ENCODE measurements at places on chromosomes 5 and 9.

DNA sequence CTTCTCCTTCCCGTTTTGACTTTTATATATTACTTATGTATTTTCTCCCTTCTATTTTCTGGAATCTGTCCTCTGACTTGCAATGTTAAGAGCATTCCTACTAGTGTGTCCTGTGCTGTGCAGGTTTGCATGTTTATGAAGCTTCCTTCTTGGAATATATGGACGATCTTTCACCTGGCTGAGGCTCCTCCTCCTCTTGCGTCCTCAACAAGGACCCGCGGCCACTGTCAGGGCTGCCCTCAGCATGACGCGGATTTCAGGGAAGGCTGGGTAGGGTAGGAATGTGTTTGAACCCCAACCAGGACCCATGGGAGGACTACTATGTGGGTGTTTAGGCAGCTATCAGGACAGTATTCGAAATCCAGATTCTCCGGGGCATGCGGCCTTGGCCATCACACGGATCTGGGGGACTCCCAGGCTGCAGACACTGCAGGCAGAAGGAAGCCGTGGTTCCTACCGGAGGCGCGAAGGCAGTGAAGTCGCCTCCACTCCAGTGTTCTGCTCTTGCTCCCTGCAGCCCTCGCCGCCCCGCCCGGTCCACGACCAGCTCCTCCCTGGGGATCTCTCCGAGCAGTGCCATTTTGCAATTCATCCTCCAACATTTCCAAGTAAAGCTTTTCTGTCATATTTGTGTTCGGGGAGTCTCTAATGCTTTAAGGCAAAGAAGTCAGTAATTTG, 37.0 kb upstream of the OSMR start:
- no peaks in the 10 kb centered on the region for H3K27me3 ChIP-seq
- no peak overlapping the region for H3K4me3 ChIP-seq
- H3K36me3 ChIP-seq, result no peaks in the 10 kb centered on the region
- DNase-seq, result no peak

- H3K4me1 ChIP-seq, result no peaks in the 10 kb centered on the region
- H3K36me3 ChIP-seq, result no peaks in the 10 kb centered on the region
- H3K4me3 ChIP-seq, result no peak overlapping the region
- no peak overlapping the region for H3K27ac ChIP-seq
- no peaks in the 10 kb centered on the region for H3K27me3 ChIP-seq
Observed at GRCh38 chr9:18549772-18550171, 75.8 kb downstream of the ADAMTSL1 start.

DNA sequence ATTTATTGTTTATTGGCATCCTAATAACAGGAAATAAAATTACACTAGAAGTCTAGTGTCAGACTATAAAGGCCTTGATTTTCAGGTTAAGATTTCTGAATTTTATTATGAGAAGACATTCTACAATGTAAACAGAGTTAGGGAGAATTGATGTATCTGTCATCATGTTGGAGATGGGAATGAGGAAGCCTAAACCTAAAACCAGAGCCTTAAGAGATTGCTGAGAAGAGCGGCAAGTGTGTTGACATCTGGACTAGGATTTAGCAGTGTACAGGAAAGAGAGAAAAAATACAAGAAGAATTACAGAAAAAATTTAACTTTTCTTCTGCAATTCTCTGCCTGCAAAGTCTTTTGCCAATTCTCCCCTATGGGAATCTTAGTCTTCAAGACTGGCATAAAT, 525.5 kb downstream of the NR2F1-AS1 start:
- no peak for DNase-seq
- no peak overlapping the region for H3K27ac ChIP-seq
- H3K36me3 ChIP-seq, result no peaks in the 10 kb centered on the region
- H3K4me1 ChIP-seq, result no peaks in the 10 kb centered on the region
- H3K27me3 ChIP-seq, result no peaks in the 10 kb centered on the region

GRCh38 chr5:139709582-139710318, 61.6 kb downstream of the CXXC5 start:
- H3K27me3 ChIP-seq, result no peaks in the 10 kb centered on the region
- peak; percentile 20 for DNase-seq
- no peaks in the 10 kb centered on the region for H3K36me3 ChIP-seq
- peak overlapping the region; percentile 76 for H3K27ac ChIP-seq
- peak overlapping the region; percentile 22 for H3K4me3 ChIP-seq
- H3K4me1 ChIP-seq, result peaks cover 32% of the 10 kb centered on the region

GRCh38 chr5:2459251-2459650, 292.2 kb downstream of the IRX2 start:
- no peak overlapping the region for H3K4me3 ChIP-seq
- no peak overlapping the region for H3K27ac ChIP-seq
- no peaks in the 10 kb centered on the region for H3K27me3 ChIP-seq
- no peaks in the 10 kb centered on the region for H3K4me1 ChIP-seq
- no peak for DNase-seq
- H3K36me3 ChIP-seq, result no peaks in the 10 kb centered on the region

DNA sequence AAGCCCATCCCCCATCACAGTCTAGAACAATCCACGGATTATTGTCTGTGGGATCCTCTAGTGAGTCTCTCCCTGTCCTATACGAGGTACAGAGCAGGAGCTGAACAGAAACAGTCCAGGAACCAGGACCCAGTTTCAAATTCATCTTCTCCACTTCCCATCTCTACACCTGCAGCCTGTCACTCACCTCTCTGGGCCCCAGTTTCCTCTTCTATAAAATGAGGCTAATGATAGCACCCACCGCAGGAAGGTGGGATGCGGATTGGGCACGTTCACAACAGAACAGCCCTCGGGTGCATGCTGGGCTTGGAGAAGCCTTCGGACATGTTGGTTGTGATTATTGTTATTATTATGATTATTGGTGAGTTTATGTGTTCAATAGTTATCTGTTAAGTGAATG, 78.5 kb downstream of the ANKRD33B start:
- H3K36me3 ChIP-seq, result no peaks in the 10 kb centered on the region
- H3K4me1 ChIP-seq, result no peaks in the 10 kb centered on the region
- no peaks in the 10 kb centered on the region for H3K27me3 ChIP-seq
- H3K27ac ChIP-seq, result no peak overlapping the region

- no peak overlapping the region for H3K27ac ChIP-seq
- H3K36me3 ChIP-seq, result no peaks in the 10 kb centered on the region
- no peak overlapping the region for H3K4me3 ChIP-seq
- peaks cover 4% of the 10 kb centered on the region for H3K27me3 ChIP-seq
- no peak for DNase-seq
Observed at GRCh38 chr5:68843624-68844364, 250.0 kb upstream of the SLC30A5 start.

DNA sequence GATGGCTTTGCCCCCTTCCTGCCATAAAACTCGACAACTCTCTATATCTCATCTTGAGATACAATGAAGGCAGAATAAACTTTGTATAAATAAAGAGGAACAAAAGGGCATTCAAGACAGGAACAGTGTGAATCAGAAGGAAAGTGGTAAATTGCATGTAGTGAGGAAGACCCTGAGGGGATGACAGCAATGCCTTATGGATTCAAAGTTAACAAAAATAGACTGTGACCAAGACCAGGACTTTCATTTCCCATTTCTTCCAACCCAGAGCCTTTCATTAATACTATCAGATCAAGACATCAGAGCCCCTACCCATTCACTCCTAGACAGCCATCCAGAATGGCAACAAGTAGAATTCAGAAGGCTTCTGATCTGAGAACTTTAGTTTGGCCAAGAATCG, 46.4 kb upstream of the ZNF462 start:
- no peak overlapping the region for H3K4me3 ChIP-seq
- no peak overlapping the region for H3K27ac ChIP-seq
- no peaks in the 10 kb centered on the region for H3K36me3 ChIP-seq
- H3K27me3 ChIP-seq, result no peaks in the 10 kb centered on the region
- no peak for DNase-seq
